Stimulated activated CD8-positive, alpha-beta memory T cell treated with anti-CD3 and anti-CD28 coated beads, Interleukin-4, amount 100 ng/mL, for 48 hours (primary cell): ENCODE measurements at places on chromosomes 1 and 21.

GRCh38 chr1:71231751-71232150 lies 150.9 kb upstream of the ZRANB2 start:
- DNase-seq: no peak

- DNase-seq: no peak
Observed at GRCh38 chr21:36105327-36105842, 29.5 kb upstream of the CBR3 start.

DNA sequence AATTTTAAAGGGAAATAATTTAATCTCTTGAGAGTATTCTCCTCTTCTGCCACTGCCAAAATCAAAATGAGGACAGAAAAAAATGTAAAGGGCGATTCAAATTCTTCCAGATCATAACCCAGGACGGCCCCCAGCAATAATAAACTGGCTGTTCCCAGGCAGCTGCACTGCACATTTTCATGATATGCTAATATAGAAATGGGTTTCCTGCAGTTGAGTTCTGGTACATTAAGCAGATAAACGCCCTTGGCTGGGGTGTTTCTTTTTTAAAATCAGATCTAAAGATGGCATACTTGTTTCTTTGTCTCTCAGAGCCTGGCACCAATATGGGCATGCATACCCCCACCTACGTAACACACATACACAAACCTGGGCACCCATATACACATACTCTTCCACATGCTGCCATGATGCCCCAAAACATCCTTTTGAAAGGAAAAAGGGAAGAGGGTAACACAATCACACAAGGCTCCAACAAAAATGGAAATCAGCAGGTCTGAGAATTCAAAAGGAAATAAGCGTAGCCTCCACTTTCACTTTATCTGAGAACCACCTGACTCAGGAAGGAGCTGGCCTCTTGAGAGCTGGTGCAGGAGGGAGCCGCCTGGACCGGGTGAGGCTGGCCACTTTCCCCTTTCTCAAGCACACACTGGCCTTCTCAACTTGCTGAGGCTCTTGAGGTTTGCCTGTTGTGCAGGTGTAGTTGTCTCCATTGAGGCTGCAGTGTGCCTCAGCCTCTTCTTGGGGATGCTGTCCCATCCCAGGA lies 653.4 kb downstream of the KIF26B start:
- no peak for DNase-seq

DNA sequence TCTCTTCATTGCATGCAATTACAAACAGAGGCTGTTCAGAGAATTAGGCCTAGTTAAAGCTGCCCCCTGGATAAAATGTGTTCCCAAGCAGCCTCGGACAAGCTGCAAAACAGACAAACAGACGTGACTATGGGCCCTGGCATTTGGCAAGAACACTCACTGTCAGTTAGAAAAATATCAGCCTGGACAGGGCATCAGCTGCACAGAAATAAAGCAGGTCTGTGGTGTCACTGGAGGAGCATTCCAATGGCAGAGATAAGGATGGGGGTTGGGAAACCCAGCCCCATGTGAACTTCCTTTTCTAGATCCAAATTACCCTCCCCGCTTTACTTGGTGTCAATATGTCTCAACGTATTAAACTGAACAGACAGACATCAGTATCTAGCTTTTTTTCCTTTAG lies 177.1 kb downstream of the GPATCH2 start:
- no peak for DNase-seq

DNA sequence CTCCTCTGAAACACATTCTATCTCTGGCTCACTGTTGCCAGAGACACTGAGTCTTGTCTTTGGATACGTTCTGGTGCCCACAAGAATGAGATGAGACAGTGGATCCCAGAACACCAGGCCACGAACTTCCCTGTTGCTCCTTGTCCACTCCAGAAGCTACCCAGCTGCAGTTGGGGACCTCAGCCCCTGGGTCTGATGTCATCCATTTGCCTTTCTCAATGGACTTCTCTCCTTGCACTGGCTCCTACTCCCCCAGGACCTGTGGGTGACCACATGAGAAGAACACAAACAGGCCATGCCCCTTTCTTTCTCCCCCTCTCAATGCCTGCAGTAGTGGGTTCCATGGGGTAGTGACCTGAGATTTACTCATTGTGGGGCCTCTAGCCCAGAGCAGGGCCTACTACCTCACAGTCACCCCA lies 5.9 kb downstream of the NBPF1 start:
- DNase-seq: no peak

GRCh38 chr21:17527711-17528110 lies 14.9 kb downstream of the CXADR start:
- no peak for DNase-seq

DNA sequence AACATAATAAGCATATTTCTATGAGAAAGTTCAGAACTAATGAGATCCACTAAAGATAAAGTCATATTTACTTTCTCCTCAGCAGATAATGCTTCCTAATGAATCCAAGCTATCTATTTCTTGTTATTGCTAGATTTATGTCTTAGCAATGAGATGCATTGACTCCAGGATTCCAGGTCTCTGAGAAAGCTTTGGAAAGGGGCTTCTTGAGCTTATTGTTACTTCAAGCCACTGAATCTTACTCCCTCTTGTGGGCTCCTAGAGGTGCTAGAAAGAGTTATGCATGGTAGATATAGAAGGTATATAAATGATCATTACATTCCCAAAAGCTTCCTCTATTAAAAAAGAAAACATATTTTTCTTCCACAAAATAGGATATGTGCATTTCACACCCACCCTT lies 246.4 kb upstream of the ADAMTS5 start:
- no peak for DNase-seq

DNA sequence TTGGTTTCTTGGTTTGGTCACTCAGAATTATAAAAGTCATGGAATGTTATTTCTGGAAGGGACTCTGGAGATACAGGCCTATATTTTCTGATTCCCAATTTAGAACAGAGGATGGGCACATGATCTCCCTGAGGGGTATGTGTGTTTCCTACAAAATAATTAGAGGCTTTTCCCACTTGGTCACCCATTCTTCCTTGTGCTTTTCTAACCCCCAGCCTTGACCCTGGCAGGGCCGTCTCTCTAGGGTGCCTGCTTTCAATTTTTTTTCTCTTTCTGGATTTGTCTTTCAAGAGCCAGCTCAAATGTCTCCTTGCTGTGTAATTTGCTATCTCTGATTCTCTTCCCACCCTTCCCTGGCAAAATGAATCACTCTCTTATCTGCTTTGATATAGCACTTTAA lies 131.9 kb downstream of the HLX start:
- DNase-seq: no peak
